ENCODE measurements at places on chromosomes 2 and 18.

GRCh38 chr2:15142069-15142689 lies 419.0 kb downstream of the NBAS start:
- peak; percentile 63 for DNase-seq

GRCh38 chr18:58045242-58046092 lies 1.4 kb downstream of the NEDD4L start:
- peak; percentile 29 for DNase-seq

DNA sequence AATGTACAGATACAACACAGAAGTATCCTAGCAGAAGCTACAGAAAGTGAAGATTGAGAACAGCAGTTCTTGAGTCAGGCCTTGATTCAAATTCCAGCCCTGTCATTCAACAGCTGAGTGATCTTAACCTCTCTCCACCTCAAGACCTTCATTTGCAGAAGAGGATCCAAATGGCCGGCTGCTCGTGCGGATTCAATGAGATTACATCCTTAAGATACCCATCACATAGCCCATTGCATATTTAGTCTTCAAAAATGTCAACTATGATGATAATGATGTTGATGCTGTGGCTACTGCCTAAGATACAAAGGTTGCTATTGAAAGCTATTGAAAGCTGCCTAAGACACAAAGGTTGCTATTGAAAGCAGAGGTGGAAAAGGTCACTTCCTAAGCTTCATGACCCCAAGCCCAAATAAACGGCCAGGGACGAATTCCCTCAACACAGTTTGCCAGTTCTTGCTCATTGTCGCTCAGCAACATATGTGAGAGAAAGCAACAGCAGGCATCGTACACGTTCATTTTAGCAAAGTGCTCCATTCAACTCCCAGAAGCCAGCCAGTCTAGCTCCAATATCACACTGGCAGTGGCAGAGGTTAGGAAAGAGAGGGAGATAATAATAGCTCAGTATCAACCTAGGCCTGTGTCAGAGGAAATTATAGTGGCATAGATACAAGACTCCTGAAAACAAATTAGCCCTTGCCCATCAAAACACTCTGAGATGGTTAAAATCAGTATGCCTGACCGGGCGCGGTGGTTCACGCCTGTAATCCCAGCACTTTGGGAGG lies 36.1 kb downstream of the MRPL35 start:
- DNase-seq: no peak

- no peak for DNase-seq
These were observed 1662.9 kb downstream of the SUCLG1 start for GRCh38 chr2:82796132-82796531.

DNA sequence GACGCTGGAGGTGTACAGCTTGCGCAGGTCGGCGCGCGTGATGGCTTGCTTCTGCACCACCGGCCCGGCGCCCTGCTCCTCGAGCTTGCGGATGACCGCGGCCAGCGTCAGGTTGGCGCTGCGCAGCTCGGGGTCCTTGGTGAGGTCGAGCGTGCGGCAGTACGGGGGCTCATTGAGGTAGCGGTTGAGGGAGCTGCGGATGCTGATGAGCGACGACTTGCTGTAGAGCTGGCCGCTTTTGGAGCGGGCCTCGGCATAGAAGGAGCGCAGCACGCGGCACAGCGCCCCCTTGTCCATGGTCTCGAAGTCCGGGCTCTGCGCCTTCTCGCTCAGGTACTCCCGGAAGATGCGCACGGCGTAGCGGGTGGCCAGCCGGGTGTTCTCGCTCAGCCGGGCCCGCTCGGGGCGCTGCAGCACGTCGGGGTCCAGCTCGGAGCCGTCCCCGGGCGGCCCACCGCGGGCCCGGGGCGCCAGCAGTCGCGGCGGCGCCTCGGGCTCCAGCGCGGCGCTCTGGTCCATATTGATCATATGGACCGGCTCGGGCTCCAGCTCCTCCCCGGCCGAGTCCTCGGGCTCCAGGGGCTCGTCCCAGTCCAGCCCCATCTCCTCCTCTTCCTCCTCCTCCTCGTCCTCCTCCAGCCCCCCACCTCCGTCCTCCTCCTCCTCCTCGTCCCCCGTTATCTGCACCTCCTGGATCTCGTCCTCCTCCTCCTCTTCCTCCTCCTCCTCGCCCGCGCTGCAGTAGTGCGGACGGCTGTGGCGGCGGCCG lies 523 bp downstream of the KCTD1 start:
- DNase-seq: peak; percentile 52

DNA sequence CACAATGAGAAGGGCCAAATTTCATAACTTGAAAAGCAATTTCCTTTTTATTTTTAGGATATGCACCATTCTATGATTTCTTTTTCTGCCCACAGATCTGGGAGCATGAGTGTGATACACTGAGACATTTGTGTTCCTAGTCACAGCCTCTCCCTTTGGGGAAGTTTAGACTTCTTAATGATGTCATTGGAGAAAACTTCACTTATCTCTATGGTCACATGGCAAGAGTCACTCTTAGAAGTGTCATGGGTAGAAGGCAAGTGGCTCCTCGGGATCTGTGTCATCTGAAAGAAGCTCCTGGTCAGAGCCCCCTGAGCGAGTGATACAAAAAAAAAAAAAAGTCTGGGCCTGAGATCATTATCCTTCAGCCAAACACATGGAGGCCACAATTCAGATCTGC lies 62.5 kb upstream of the LGALSL start:
- DNase-seq: no peak

GRCh38 chr18:33820517-33821371 lies 242.7 kb downstream of the ASXL3 start:
- DNase-seq: no peak

DNA sequence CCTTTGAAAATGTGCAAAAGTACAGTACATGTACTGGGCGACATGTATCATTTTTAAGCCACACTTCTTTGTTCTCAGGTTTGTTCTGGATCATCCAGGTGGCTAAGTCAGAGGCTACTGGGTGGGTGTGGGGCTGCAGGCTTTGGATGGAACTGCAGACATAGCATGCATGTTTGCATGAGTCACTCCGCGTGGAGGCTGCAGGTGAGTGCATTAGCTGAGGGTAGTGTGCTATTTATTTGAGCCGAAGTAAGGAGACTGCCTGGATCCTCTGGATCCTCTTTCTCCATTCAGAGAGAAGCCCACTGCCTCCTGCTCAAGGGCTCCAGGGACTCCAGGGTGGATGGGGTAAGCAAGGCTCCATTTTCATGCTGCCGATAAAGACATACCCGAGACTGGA lies 9.4 kb upstream of the NEURL3 start:
- no peak for DNase-seq

DNA sequence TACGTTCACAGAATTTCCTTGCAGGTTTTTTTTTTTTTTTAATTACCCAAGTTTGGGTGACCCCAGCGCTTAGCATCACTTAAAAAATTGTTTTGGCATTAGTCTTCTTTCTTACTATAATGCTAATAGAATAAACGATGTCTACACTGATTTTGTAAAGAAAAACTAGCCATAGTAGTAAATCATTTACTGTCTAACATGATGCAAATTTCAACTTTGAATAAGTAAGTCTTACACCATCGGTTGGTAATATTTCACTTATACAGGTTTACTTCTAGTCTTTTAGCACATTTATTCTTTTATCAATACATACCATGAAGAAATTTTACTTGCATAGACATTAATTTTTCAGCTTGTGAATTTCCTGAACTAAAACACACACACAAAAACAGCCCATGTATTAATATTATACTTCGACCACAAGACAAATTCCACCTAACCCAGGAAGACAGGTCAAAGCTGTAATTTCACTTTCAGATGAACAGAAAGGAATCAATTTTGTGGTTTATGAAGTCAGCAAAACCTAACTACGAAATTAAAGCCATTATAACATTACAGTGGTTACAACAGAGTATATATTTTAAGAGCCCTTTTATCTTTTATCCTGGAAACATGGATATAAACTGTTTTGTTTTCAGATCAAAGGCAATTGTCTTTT lies 1.9 kb downstream of the YES1 start:
- DNase-seq: no peak

GRCh38 chr2:163419000-163419830 lies 316.6 kb downstream of the FIGN start:
- DNase-seq: no peak

- no peak for DNase-seq
These were observed 286.4 kb downstream of the SLC8A1 start for GRCh38 chr2:40165509-40165844.

DNA sequence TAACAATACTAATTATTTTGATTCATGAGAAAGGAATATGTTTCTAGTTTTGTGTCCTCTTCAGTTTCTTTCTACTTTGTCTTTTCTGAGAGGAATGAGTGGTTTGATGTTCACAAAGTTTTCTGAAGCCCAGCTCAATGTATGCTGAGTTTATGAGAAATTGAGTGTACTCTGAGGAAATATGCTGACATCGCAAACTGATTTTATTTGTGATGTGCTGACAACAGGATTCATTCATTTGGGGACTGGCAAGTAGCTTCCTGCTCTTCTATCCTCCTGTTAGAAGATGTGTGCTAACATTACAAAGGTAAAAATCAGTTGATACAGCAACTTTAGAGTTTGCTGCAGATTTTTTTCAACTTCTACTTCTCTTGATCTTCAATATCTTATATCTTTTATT lies 403.2 kb upstream of the CDH19 start:
- DNase-seq: no peak

DNA sequence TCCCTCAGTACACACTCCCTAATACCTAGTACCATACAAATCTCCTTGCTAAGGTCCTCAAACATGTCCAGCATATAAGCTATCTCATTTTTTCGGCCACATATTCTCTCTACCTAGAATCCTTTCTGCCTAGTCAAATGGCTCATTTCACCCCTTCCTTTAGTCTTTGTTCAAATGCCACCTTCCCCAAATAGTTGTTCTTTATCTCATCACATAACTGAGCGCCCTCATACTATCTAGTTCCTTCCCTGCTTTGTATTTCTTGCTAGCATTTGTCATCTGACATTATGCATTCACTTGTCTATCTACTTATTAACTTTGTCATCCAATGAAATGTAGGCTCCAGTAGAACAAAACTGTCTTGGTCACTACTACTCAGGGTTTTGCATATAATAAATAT lies 35.5 kb downstream of the RPRD1A start:
- DNase-seq: no peak
